ENCODE measurements at places on chromosomes 1 and 21.
A peak's percentile ranks its signal among the peaks of the same experiment; 100 is the strongest.

- DNase-seq: no peak
These were observed 34.7 kb downstream of the EPRS1 start for GRCh38 chr1:220011620-220012019.

GRCh38 chr1:94055459-94056122, 65.4 kb downstream of the ABCA4 start:
- DNase-seq: no peak

- DNase-seq: no peak
These were observed 480.2 kb upstream of the DEPDC1 start for GRCh38 chr1:68976916-68977610.

- DNase-seq: peak; percentile 19
These were observed 33.1 kb upstream of the NFASC start for GRCh38 chr1:204837440-204838084.

DNA sequence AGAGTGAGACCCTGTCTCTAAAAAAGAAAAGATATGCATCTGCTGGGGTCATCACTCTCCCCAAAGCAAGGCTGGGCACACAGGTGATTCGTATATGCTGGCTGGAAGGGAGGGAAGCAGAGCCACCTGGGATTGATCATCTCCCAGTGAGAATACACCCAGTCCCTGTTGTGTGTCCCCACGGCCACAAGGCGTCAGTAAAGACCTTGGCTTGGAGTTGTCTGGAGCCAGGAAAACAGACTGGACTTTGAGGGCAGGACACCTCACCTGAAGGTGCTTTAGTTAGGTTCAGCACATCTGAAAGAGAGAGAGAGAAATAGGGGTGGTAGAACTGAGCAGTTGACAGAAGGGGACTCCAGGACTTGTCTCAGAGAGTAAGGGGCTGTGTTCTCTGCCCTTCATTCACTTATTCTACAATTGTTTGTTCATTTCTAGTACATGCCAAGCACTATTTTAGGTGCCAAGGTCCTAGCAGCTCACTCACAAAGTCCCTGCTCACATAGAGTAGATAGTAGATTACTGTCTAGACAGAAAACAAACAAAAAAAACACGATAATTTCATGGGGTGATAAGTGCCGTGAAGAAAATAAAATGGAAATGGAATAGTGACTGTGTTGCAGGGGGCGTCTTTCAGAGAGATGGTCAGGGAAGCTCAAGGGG, 13.5 kb downstream of the CITED4 start:
- DNase-seq: peak; percentile 67

- DNase-seq: no peak
These were observed 19.2 kb downstream of the EFCAB14 start for GRCh38 chr1:46699666-46700065.

DNA sequence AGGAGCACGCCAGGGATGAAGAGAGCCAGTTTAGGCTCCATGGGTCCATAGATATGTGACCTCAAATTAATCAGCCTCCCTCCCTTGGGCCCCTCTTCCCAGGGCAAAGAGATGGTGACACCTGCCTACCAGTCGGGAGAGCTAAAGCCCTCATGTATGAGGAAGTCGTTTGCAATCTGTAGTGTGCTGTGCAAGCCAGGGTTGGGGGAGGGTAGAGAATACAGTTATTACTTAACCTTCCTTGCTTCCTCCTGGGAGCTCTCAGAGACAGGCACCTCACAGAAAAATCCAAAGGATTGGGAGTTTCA, 4.0 kb downstream of the PGLYRP4 start:
- no peak for DNase-seq

GRCh38 chr1:2384941-2385481, 6.3 kb downstream of the MORN1 start:
- no peak for DNase-seq

DNA sequence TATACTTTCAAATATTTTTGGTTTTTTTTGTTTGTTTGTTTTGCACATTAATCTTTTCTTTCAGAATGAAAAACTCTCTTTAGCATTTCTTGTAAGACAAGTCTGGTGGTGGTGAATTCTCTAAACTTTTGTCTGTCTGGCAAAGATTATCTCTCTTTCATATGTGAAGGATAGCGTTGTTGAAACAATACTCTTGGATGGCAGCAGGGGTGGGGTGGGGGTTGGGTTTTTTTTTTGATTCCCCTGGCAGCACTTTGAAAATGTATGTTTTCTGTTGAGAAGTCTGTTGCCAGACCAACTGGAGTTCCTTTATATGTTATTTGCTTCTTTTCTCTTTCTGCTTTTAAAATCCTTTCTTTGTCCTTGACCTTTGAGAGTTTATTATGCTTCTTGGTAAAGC, 160.2 kb downstream of the VAV3 start:
- DNase-seq: no peak

GRCh38 chr1:67566803-67567377, 118.1 kb upstream of the GADD45A start:
- DNase-seq: no peak

DNA sequence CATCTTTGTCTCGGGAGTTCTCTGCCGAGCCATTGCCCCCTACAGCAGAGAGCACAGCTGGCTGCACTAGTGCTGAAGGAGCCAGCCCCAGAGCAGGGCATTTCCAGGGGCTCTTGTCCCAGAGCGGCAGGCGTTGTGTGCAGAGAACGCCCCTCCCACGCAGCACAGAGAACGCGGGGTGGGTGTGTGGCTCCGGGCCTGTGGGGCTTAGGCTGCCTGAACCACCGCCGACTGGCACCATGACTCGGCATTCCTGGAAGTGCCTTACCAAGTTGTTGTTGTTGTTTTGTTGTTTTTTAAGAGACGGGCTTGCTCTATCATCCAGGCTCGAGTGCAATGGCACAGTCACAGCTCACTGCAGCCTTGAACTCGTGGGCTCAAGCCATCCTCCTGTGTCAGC, 15.8 kb upstream of the DIP2A start:
- no peak for DNase-seq

DNA sequence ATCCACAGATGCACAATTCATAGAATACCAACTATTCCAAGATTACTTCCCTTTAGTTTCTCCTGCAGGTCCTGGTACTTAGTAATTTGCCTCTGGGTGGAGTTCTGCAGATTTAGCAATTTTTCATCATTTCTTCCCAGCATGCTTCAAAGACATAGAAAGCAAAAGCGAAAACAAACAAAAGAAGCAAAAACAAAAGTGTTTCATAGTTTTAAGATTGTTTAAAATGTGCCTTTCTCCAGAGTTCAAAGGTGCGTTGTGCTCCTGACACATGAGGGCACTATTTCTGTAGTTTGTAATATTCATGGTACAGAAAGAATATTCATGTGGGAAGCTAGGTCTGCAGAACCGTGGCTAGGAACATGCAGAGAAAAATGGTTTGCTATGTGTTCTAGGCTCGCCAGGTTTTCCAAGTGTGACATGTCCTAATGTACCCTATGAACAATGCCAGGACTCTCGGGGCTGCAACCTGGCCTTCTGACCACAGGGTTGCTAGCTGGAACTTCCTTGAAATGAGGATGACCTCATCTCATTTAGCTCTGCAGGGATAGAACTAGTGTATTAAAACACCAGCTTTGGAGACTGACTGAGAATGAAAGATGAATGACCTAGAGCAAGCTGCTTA, 30.0 kb upstream of the RCSD1 start:
- no peak for DNase-seq

- no peak for DNase-seq
These were observed 794 bp upstream of the TOR3A start for GRCh38 chr1:179080866-179081686.

GRCh38 chr1:216883518-216883917, 160.3 kb upstream of the ESRRG start:
- no peak for DNase-seq

- no peak for DNase-seq
These were observed 13.2 kb upstream of the PRMT2 start for GRCh38 chr21:46622226-46622625.

GRCh38 chr1:29679316-29679715, 443.0 kb downstream of the PTPRU start:
- no peak for DNase-seq
